ENCODE measurements at places on chromosomes 2 and 18.

- no peak for DNase-seq
These were observed 192.8 kb downstream of the MTX2 start for GRCh38 chr2:176461809-176462670.

DNA sequence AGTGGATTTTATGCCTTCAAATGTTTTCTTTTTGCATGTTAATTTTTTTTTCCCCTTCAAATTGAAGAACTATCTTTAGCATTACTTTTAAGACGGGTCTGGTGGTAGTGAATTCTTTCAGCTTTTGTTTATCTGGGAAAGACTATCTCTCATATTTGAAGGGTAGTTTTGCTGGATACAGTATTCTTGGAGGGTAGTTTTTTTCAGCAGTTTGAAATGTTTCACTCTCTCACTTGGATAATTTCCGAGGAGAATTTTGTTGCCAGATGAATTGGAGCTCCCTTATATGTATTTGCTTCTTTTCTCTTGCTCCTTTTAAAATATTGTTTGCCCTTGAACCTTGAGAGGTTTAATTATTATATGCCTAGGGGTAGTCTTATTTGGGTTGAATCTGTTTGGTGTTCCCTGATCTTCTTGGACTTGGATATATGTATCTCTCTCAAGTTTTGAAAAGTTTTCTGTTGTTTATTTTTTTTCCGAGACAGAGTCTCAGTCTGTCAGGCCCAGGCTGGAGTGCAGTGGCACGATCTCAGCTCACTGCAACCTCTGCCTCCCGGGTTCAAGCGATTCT lies 15.5 kb downstream of the TTLL4 start:
- DNase-seq: no peak

DNA sequence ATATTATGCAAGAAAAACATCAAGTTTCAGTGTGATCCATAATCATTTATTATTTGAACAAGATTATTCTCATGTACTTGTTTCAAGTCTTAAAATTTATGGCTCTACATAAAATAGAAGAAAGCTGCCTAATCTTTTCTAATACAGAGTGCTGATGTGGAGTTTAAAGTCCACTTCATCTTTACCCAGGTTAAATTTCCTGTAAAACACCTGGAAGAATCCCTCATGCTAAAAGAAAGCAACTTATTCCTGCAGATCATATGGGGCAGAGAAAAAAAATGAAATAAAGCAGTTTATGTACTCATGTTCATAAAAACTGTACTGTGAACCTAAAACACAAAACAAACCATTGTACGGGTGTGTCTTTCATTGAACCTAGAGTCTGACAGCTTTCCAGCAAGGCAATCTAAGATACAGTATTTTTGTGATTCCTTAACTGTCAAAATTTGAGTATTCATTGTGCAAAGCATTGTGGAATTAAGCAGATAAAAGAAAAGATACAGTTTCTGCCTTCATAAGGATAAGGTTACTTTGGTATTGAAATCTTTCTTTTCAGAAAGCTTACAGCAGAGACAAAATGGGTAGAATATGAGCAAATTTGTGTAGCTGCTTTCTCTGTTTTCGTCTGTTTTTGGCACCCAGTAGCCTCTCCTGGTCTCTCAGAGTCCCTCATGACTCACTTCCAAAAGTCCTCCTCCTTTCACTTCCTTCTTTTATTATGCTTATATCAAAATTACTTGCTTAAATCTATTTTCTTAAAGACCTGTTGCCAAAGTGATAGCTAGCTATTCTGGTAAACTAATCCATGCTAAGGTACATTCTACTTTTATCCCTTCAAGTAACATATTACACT lies 26.9 kb upstream of the GLS start:
- no peak for DNase-seq

- no peak for DNase-seq
These were observed 158.1 kb downstream of the METTL4 start for GRCh38 chr18:2412996-2413751.

DNA sequence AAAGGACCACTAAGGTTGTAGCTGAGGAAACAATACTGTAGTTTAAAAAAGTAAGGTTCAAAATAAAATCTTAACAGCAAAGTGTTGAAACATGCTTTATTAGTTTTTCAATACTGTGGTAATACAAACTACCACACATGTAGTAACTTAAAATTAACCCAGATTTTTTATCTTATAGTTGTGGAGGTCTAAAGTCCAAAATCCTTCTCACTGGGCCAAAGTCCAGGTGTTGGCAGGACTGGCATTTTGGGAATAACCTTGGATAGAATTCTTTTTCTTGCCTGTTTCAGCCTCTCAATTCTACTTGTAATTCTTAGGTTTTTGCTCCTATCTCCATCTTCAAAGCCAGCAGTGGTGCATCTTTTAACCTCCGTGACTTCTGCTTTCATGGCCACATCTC lies 942.0 kb downstream of the TSN start:
- DNase-seq: no peak

DNA sequence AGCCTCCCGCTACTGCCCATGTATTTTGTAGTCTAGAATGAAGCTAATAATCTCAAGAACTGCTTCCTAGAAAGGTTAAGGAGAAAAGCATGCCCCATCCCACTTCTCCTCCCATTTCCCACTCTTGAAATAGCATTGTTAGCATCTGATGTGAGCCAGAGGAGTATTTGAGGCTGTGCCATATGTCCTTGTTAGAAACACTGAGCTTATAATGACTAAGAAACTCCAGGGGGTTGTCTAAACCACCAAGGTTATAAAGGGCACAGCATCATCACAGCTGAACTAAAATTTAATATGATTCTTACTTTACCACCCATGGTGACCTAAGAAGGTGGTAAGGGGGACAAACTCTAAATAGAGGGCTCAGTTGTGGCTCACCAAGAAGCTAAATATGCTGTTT lies 16.6 kb downstream of the TSPYL6 start:
- no peak for DNase-seq

- no peak for DNase-seq
These were observed 109.2 kb downstream of the MAP4K4 start for GRCh38 chr2:101806701-101807100.

Data from stimulated activated CD8-positive, alpha-beta memory T cell treated with anti-CD3 and anti-CD28 coated beads, Interleukin-4, amount 100 ng/mL, for 1 hour (primary cell).